ENCODE measurements at places on chromosomes 16 and 17.

DNA sequence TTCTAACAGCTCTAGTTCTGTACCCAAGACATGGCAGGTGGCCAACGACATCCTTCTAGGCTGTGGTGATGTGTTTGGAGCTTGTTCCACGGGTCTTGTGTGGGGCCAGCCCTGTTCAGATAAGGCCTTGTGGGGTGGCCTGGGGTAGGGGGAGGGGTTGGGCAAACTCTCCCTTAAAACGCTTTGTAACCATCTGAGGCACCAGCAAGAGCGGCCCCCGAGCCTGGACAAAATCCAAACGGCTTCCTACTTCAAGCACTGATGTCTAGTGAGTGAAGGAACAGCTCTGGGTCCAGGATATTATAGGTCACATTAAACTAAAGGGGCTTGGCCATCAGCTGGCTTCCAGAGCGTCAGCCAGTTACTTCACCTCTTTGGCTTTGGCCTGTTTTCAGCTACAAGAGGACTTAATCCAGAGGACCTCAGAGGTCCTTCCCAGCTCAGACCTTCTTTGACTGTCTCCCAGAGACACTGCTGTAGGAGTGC lies 11.9 kb downstream of the SERPINF1 start:
- DNase-seq: no peak

GRCh38 chr17:64658931-64659330 lies 3.2 kb downstream of the SMURF2 start:
- no peak for DNase-seq

- DNase-seq: no peak
Measured at GRCh38 chr17:81683208-81683583, 401 bp downstream of the ARL16 start.

GRCh38 chr17:80790021-80790765 lies 201.4 kb upstream of the CHMP6 start:
- no peak for DNase-seq

- DNase-seq: no peak
Measured at GRCh38 chr17:55166506-55166905, 98.3 kb upstream of the HLF start.

- DNase-seq: no peak
Measured at GRCh38 chr17:1362964-1363363, 37.1 kb downstream of the YWHAE start.

Data from NT2/D1 (cell line).